A375 (cell line): ENCODE measurements at places on chromosomes 3 and 15. TPM values are rescaled to one million over a fixed set of nuclear protein-coding genes. Genes with fewer than 3 reads are reported as not detected.

The INAFM2 gene
- 16.1 and 17.4 TPM in 2 replicates for total RNA-seq

The WNT7A gene
- total RNA-seq, result 0.11 and 0.16 TPM in 2 replicates

The SOX14 gene
- total RNA-seq, result not detected in 2 replicates

The NCBP2 gene
- 89.1 and 135 TPM in 2 replicates for total RNA-seq

The ZNF445 gene
- 4.8 and 7.5 TPM in 2 replicates for total RNA-seq

The SCN5A gene
- 0.03 and 2.2 TPM in 2 replicates for total RNA-seq

The ZKSCAN7 gene
- not detected in 2 replicates for total RNA-seq

The BFSP2 gene
- total RNA-seq, result 0.27 TPM in 1 of 2 replicates, not detected in the other

The CEMIP gene
- total RNA-seq, result 68.8 and 72.7 TPM in 2 replicates

The CHRFAM7A gene
- total RNA-seq, result 2.3 and 6.8 TPM in 2 replicates

The PARP15 gene
- not detected in 2 replicates for total RNA-seq

The ASB14 gene
- not detected in 2 replicates for total RNA-seq
